ENCODE measurements at places on chromosomes 4 and X. TPM values are rescaled to one million over a fixed set of nuclear protein-coding genes. Genes with fewer than 3 reads are reported as not detected.

The PLAC1 gene
- 0.59 TPM for total RNA-seq

The TMPRSS11D gene
- not detected for total RNA-seq

The PPA2 gene
- 80.3 TPM for total RNA-seq

The TREX2 gene
- 1.4 TPM for total RNA-seq

The CLCN3 gene
- 16.1 TPM for total RNA-seq

The PAGE5 gene
- not detected for total RNA-seq

The UGT2A1 gene
- total RNA-seq = not detected

The G6PD gene
- 1,430 TPM for total RNA-seq

The STK32B gene
- total RNA-seq = 14.7 TPM

The USP9X gene
- total RNA-seq = 25.8 TPM

The POLN gene
- total RNA-seq = 0.53 TPM

The SLAIN2 gene
- 16.4 TPM for total RNA-seq

The GUCY1A1 gene
- total RNA-seq = not detected

The TKTL2 gene
- total RNA-seq = not detected

The POU4F2 gene
- total RNA-seq = not detected

The SMIM10 gene
- total RNA-seq = 0.11 TPM

The XG gene
- 0.08 TPM for total RNA-seq

The FOXR2 gene
- not detected for total RNA-seq

The PPBP gene
- not detected for total RNA-seq

The SLC9A7 gene
- total RNA-seq = 8.3 TPM

The STBD1 gene
- total RNA-seq = 12.5 TPM

The FAM114A1 gene
- 21.6 TPM for total RNA-seq

The CDS1 gene
- total RNA-seq = 0.54 TPM

The TBC1D25 gene
- total RNA-seq = 13.8 TPM

The MAGEA4 gene
- not detected for total RNA-seq

The EFHC2 gene
- total RNA-seq = 0.24 TPM

The CENPI gene
- total RNA-seq = 12.6 TPM

The ADRA2C gene
- 10.9 TPM for total RNA-seq

The PYURF gene
- total RNA-seq = 75.5 TPM

The CD38 gene
- 13.0 TPM for total RNA-seq

The NUDT10 gene
- total RNA-seq = 1.2 TPM

The USP17L22 gene
- total RNA-seq = not detected

The LONRF3 gene
- total RNA-seq = 2.8 TPM

The SSX5 gene
- total RNA-seq = not detected

The PROM1 gene
- total RNA-seq = 0.58 TPM

The TRO gene
- 0.65 TPM for total RNA-seq

The IL21 gene
- not detected for total RNA-seq

The PARM1 gene
- 0.51 TPM for total RNA-seq

The SAGE1 gene
- total RNA-seq = 0.03 TPM

The SPANXC gene
- not detected for total RNA-seq

The APLN gene
- total RNA-seq = 0.77 TPM

The PSAPL1 gene
- 0.32 TPM for total RNA-seq

The GPRASP3 gene
- 2.9 TPM for total RNA-seq

The GLRA3 gene
- not detected for total RNA-seq

The ITM2A gene
- 0.10 TPM for total RNA-seq

The GPRIN3 gene
- 1.6 TPM for total RNA-seq

The SRPX2 gene
- total RNA-seq = 2.6 TPM

The HSFX4 gene
- not detected for total RNA-seq

The DCLK2 gene
- total RNA-seq = 8.0 TPM
